ENCODE measurements at places on chromosomes 2 and 18.
A peak's percentile ranks its signal among the peaks of the same experiment; 100 is the strongest.

DNA sequence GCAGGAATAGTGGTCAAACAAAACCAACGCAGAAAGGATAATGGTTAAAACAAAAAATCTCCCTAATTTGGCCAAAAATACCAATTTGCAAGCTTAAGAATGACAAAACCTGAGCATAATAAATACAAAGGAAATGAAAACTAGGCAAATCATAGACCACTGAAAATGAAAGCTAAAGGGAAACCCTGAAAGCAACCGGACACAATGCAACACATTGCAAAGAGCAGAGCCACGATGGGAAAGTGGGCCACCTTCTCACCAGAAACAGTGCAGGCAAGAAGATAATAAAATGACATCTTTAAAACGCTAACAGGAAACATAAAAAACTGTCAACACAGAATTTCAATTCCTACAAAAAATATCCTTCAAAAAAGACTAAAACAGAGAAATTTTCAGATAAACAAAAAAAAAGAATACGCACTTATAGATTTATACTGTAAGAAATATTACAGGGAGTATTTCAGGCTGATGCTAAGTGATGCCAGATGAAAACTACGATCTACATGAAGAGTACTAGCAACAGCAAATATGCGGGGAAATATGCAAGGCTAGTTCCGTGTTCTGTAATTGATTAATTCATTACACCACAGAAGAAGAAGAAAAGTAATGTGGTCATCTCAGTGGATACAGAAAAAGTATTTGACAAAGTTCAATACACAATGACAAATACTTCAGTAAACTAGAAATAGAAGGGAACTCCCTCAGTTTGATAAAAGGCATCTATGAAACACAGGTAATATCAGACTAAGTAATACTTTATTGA, 239.5 kb downstream of the L3MBTL4 start:
- no peak for DNase-seq

GRCh38 chr18:51017140-51017879, 12.7 kb upstream of the SMAD4 start:
- no peak for DNase-seq

- no peak for DNase-seq
Observed at GRCh38 chr2:192354512-192355244, 159.9 kb upstream of the TMEFF2 start.

GRCh38 chr18:58221060-58221725, 177.2 kb downstream of the NEDD4L start:
- peak; percentile 61 for DNase-seq

DNA sequence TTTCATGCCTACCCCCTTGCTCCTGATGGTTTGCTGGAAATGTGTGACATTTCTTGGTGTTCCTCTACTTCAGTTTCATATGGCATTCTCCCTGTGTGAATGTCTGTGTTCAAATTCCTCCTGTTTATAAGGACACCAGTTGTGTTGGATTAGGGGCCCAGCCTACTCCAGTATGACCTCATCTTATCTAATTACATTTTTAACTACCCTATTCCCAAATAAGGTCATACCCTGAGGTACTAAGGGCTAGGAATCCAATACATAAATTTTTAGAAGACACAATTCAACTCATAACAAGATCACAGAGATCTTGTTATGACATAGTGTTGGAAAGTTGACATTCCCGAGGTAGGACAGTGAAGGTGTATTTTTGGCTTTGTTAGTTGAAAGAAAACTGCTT, 5.5 kb downstream of the FAM210A start:
- no peak for DNase-seq

Measured in amniotic stem cell (primary cell).